ENCODE measurements at places on chromosomes 6 and 20. TPM values are rescaled to one million over a fixed set of nuclear protein-coding genes. Genes with fewer than 3 reads are reported as not detected.

Gene IL17A
- total RNA-seq = not detected

Gene GLP1R
- 4.8 TPM for total RNA-seq

Gene PERP
- total RNA-seq = 103 TPM

Gene SASH1
- total RNA-seq = 12.1 TPM

Gene KCNK15
- 4.8 TPM for total RNA-seq

Gene AK9
- 5.6 TPM for total RNA-seq

Gene SLA2
- not detected for total RNA-seq

Gene OPN5
- total RNA-seq = not detected

Gene RIPOR3
- 2.8 TPM for total RNA-seq

Gene TLDC2
- 1.1 TPM for total RNA-seq

Gene EPPIN
- total RNA-seq = not detected

Gene BMP7
- total RNA-seq = not detected

Gene PPP1R3G
- 0.20 TPM for total RNA-seq

Gene CGA
- not detected for total RNA-seq

Gene GPSM3
- 6.2 TPM for total RNA-seq

Gene SPTLC3
- 7.5 TPM for total RNA-seq

Gene RCAN2
- total RNA-seq = 2.2 TPM

Gene AKAP12
- 31.8 TPM for total RNA-seq

Gene NKX2-2
- total RNA-seq = not detected

Gene THBD
- not detected for total RNA-seq

Gene C20orf141
- total RNA-seq = not detected

Gene SSR1
- total RNA-seq = 115 TPM

Gene TINAG
- 17.4 TPM for total RNA-seq

Gene GGT7
- 13.5 TPM for total RNA-seq

Gene ADGRF1
- 256 TPM for total RNA-seq

Gene SLC22A7
- not detected for total RNA-seq

Gene OPRL1
- 0.33 TPM for total RNA-seq

Gene HLA-DQB2
- 0.39 TPM for total RNA-seq

Gene FAM110A
- total RNA-seq = 14.9 TPM

Gene GTSF1L
- total RNA-seq = not detected

Gene CPXM1
- total RNA-seq = 0.14 TPM

Gene POM121L2
- total RNA-seq = not detected

Data from Calu3 (cell line).